ENCODE measurements at places on chromosomes 11 and 22.

DNA sequence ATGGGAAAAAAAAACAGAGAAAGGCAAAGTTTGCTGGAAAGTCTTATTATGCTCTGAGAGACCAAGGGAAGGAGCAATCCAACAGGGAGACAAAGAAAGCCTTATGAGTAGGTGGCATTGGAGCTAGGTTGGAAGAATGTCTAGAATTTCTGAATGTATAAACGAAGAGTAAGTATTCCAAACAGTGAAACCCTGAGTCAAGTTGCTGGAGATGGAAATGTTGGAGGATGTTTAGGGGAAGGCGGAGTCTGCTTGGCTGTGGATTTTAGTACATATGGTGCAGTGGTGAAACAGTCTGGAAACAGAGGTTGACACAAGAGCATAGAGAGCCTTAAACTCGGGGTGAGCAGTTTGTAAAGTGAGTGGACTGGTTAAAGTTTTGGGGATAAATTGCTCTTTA is 314.8 kb upstream of the CADM1 start:
- no peak for DNase-seq

GRCh38 chr11:120186456-120186773 is 24.4 kb upstream of the OAF start:
- no peak for DNase-seq

- no peak for DNase-seq
Observed at GRCh38 chr11:121643479-121644186, 190.9 kb upstream of the SORL1-AS1 start.

GRCh38 chr11:15907806-15908205 is 448.5 kb downstream of the SOX6 start:
- DNase-seq = no peak

DNA sequence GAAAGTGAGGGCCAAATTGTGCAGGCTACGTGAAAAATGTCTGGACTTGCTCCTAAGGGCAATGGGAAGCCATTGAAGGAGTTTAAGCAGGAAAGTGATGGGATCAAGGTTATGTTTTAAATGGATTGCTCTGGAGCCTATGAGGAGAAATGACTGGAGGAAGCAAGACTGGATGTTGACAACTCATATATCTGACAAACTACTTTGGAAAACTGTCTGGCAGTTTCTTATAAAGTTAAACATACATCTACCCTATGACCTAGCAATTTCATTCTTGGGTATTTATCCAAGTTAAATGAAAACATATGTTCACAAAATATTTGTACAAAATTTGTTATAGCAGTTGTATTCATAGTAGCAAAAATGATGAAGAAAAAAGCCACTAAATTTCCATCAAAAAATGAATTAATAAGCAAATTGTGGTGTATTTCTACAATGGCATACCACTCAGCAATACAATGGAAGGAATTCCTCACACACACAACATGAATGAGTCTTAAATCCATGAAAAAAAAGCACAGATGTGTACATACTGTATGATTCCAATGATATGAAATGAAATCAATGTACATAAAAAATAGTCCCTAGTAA is 24.1 kb downstream of the FZD4 start:
- no peak for DNase-seq

DNA sequence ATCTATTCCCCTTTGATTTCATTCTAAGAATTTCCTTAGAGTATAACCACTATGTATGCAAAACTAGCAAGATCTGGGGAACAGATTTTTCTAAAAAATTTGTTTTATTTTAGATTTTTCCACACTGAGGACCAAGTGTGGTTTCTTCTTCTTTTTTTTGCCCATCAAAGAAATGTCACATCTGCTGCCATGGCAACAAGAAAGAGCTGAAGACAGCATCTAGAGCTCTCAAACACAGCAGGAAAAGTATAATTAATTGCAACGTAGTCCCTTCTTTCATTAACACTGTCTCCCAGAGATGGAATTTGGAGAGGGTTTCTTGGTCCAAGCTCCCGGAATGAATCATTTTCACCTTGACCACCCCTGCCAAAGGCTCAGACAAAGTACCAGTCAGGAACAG is 256.7 kb upstream of the CCDC90B start:
- no peak for DNase-seq

GRCh38 chr11:72682238-72682857 is 8.1 kb upstream of the PDE2A start:
- DNase-seq = no peak

GRCh38 chr11:125956391-125957134 is 10.7 kb downstream of the VSIG10L2 start:
- DNase-seq = no peak

DNA sequence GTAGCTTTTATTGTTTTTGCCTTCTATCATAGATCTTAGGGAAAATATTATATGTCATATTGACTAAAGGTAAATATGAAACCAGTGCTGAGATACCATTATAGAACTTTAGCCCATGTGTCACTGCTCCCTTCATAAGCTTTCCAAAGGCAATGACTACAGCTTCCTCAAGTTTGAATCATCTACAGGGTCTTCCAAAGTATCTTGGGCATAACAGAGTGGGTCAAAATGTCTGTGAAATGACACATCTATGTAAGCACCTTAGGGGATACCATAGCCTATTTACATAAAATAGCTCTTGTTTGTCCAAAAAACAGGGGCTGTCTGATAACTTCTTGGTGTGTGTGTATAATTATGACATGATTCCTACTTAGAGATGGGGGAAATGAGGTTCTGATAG is 52.5 kb downstream of the RELT start:
- DNase-seq = no peak

DNA sequence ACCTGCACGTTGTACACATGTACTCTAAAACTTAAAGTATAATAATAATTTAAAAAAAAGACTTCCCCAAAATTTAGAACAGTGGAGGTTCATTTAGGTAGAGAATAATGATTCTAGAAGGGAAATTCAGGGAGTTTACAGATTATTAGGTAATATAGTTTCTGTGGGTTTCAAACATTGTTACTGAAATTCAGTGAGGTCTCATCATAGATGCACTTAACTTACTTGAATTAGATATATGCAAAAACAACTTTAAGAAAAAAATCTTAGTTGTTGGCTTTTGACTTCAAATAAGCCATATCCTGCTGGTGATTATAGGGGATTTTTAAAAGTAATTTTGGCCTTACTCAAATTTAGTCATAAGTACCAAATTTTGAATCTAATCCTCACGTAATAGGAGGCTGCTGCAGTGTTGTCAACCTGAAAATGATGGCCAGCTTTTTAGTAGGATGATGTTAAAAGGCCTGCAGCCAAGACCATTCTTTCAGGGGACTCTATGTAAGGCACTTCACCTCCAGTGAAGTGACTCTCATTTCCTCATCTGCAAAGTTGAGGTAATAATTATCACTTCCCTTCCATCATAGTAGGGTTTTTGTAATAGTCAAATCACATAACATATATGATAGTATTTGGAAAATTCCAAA is 42.5 kb upstream of the KCNA4 start:
- DNase-seq = no peak

- no peak for DNase-seq
Observed at GRCh38 chr22:20113551-20114310, 2.2 kb upstream of the RANBP1 start.

GRCh38 chr22:33209930-33210784 is 152.0 kb upstream of the SYN3 start:
- DNase-seq = peak; percentile 63

GRCh38 chr11:40434926-40435325 is 1024.5 kb downstream of the LRRC4C start:
- DNase-seq = no peak

DNA sequence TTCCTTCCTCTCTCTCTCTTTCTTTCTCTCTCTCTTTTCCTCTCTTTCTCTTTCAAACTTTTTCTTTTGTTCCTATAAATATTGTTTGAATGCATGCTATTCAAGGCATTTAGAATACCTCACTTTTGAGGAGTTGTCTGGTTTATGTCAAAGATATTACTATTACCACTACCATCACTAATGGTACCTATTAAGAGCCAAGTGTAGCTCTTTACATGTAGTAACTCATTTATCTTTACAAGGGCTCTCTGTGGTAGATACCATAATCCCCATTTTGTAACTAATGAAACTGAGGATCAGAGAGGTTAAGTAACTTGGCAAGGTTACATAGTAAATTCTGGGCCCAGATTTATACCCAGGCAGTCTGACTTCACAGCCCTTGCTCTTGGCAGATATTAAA is 116.0 kb downstream of the CSTPP1 start:
- no peak for DNase-seq

DNA sequence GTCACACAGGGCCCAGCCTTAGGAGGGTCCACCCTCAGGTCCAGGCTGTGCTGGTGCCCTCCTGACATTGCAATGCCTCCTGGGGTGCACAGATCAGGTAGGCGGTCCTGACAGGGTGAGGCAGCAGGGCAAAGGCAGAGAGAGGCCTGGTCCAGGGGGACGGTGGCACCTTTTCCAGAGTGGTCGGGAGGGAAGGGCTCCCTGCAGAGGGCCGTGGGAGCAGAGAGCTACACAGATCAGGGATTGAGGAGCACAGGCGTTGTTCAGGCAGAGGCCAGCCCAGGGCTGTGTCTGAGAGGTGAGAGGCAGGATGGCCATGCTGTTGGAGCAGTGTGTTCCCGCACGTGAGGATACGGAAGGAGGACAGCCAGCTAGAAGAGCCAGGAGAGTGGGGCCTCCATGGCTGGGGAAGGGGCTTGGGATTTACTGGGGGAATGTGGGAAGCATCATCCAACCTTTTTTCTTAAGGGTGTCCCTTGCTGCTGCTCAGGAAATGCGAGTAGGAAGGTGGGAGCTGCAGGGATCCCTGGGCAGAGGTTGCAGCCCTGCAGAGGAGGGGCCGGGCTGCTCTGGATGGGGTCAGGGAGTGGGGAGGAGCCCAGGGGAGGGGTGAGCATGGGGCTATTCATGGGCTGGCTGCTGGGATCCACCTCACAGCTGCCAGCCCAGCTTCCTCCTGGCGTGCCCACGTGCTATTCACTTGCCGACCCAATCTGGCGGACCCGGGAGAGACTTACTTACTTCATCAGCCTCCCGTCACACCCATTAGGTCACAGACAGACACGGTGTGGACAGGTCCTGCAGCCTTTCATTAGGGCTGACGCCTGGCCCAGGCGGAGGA is 1516.4 kb downstream of the TBC1D22A start:
- DNase-seq = peak; percentile 60

DNA sequence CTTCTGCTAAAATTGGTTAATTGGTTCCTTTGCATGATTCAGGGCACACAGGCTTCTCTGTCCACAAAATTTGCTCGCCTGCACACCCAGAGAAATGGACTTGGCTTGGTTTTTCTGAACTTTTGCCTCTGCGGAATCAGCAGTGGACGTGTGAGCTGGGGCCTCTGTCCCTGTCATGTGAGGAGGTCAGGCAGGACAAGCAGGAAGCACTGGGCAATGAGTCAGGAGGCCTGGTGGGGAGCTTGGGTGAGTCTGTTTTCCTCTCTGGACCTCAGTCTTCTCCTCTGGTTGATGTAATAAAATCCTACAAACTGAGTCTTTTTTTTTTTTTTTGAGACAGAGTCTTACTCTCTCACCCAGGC is 10.4 kb upstream of the CELSR1 start:
- no peak for DNase-seq

DNA sequence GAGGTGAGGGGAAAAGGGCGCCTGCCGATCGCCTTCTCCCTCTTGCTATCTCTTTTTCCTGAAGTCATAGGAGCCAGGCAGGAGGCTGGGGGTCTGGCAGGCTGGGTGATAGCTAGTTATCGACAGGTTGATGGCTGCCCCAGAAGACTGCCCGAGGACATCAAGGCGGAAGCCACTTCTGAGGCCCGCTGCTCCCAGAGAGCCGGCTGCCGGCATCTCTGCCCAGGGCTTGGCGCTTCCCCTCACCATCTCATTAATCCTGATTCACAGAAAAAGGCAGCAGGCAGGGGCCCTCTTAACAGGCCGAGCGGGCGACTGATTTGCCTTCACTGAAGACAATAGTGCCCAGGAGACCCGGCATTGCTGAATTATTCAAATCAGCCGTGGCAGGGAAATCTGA is 124.2 kb downstream of the MIAT start:
- DNase-seq = no peak

- no peak for DNase-seq
Observed at GRCh38 chr11:108224911-108225786, 2.3 kb downstream of the ATM start.

- no peak for DNase-seq
Observed at GRCh38 chr11:117678658-117679406, 118.2 kb downstream of the DSCAML1 start.

- no peak for DNase-seq
Observed at GRCh38 chr11:119420631-119421030, 2.3 kb downstream of the THY1 start.

- no peak for DNase-seq
Observed at GRCh38 chr11:75387736-75388294, 11.5 kb upstream of the RPS3 start.

DNA sequence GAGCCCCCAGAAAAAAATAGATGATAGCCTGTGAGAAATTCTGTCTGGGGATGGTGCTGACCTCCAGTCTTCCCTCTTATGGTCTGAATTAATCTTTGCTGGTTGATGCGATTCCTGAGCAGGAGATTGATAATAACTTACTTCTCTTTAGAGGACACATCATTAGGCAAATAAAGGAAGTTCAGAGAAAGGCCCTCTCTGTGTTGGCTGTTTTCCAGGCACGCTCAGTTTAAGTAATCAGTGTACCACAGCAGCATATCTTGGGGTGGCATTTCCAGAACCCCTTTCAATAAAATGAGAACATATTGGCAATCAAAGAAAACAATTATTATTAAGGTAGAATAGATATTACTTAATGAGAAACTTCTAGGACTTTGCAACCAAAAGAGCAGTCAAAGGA is 1129.3 kb upstream of the RAG2 start:
- no peak for DNase-seq

DNA sequence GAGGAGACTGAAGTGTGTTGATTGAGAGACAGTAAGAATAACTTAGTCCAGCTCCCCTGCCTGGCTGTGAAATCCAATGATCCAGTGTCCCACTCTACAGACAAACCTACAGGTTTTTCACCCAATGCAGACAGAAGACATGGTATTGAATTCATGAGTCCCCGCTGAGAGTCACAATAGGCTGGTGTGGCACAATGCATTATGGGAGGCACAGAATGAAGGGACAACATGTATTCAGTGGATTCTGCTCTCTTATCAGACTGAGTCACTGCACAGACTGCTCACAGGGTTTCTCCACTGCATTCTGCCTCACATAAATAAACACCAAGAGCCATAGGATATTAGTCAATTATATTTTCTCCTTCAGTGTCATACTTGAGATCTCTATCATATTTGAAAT is 55.2 kb upstream of the TOP3B start:
- DNase-seq = no peak

- DNase-seq = no peak
Observed at GRCh38 chr11:93279851-93280347, 50.6 kb upstream of the DEUP1 start.
